ENCODE measurements at places on chromosomes 11 and 22.

- DNase-seq, result no peak
These were observed 97.9 kb upstream of the SYT13 start for GRCh38 chr11:45384016-45384415.

DNA sequence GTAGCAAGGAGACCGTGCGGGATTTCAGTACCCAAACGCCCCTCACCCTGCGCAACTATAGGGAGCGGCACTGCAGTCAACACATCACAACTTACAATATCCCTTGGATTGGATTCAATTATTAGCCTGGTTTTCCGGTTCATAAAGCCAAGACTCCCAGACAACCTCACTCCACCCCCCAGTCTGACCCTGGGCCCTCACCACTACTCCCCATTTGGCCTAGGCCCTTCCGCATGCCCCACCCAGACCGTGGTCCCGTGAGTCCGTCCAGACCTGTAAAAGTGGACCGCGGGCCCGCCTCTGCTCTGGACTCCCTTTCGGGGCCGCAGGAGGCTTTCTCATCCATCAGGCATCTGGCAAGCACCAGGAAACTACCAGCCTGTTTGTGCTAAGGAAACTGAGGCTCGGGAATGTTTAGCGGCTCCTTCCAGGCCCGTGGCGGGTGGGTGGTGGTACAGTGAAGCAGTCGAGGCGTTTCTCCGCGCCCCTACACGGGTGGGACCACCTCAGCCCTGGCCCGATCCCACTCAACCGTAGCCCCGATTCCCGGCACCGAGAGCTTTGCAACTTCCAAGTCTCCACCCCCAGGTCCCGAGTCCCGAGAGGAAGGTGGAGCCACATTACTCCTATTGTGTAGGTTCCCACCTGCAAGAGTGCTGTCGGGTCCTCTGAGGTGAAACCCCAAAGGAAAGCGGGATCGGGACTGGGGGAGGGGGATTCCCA, 679 bp upstream of the DPP3 start:
- DNase-seq, result peak; percentile 15

- DNase-seq, result no peak
These were observed 2.9 kb upstream of the ABCC8 start for GRCh38 chr11:17479284-17480214.

GRCh38 chr11:76795290-76795935, 12.3 kb downstream of the TSKU start:
- DNase-seq, result no peak

GRCh38 chr11:61524963-61525587, 16.5 kb downstream of the LRRC10B start:
- DNase-seq, result no peak

GRCh38 chr11:134524201-134524600, 112.2 kb upstream of the B3GAT1 start:
- no peak for DNase-seq

GRCh38 chr22:44067033-44067432, 42.9 kb downstream of the PARVB start:
- no peak for DNase-seq
